GM10248 (cell line): ENCODE measurements at places on chromosomes 13 and 19.

DNA sequence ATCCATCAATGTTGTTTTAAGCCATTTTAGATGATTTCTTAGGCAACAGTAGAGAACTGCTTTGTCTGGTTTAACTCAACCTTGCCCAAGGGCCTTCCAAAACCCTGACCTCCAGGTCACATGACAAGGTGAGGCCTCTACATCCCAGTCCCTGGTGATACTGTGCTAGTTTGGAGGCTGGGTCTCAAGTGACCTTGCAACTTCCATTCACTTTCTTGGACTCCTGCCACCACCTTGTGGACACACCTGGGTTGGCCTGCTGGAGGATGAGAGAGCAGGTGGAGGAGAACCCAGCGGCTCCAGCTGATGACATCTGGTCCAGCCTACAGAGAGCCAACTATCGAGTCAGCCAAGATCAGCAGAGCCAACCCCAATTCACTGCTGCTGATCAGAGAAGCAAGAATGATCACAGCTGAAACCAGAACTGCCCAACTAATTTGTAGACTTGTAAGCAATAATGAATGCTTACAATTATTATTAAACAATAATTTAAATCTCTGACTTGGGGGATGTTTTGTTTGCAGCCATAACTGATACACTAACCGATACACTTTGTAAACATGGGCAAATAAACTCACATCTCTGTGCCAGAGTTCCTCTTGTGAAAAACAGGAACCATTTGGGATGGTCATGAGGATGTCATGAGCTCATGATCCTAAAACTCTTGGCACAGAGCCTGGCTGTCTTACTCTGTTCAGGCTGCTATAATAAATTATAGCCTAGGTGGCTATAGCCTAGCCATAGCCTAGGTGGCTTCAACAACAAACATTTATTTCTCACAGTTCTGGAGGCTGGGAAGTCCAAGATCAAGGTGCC lies 11.5 kb downstream of the FAM187B start:
- DNase-seq = peak; percentile 30

DNA sequence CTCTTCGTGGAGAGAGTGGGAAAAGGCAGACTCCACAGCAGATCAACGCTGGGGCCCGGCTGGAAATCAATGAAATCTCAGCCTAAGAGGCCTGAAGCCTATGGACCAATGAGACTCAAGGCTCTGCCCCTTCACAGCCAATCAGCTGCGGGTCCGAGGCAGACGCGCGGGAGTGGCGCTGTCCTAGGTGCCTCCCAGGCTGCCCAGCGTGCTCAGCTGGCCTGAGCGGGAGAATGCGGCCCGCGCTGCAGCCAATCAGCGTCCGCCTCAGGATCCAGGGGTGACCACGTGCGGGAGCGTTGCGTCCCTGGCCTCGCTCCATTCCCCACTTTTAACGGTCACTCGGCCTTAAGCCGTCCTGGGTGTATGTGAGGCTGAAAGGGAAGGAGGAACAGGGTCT lies at the start of gene ZBTB32:
TSS of gene ZBTB32 (plus strand) at position 341 of the 400 bp plus-strand sequence. CDS start 10,069 bp downstream, outside the sequence.
- no peak for DNase-seq

DNA sequence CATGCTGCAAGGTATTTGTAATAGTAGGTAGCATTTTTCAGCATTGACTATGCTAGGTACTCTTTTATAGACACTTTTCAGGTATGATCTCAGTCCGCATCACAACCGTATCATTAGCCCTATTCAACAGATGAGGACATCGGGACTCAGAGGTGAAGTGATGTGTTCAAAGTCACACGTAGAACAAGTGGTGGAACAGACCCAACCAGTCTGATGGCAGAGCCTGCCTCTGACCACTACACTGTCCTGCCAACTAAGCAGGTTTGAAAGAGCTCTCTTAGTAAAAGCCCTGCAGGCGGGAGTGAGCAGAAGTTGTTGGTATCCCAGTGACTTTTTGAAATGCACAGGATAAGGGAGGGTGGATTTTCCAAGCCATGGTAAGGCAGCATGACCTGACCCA lies 20.2 kb downstream of the PAF1 start:
- no peak for DNase-seq

GRCh38 chr19:38224014-38224862 lies at the start of gene DPF1:
Gene DPF1, minus strand, starts transcription at chr19:38224222. Its CDS starts 80 bp downstream, at chr19:38224142.
- peak; percentile 95 for DNase-seq

DNA sequence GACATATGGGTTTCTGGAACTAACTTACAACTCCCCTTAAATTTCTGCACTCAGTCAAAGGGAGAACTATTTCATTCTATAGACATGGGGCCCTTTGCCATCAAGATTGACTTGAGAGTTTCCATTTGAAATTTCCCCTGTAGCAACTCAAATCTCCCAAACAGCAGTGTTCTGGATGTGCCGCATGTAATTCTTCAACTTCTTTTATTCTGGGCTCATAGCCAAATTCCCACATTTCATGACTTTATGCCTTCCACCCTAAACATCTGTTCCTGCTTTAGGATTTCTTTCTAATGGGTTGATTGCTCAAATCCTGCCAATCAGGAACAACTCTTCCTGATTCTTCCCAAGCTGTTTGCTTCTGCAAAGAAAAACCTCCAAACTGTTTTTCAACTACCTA lies 336.0 kb downstream of the TBC1D4 start:
- DNase-seq = no peak

DNA sequence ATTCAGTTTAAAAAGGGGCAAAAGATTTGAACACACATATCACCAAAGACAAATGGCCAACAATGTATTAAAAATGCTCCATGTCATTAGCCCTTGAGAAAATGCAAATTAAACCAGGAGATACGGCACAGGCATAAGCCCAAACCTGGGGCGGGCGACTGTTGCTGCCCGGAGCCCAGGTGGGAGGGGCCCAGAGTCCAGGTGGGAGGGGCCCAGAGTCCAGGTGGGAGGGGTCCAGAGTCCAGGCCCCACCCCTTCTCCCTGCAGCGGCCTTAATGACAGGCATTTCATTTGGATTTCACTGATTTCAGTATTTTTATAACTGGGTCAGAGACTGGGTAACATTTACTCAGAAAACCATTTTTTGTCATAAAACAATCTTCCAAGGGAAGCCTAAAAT lies 78.2 kb downstream of the RASA3 start:
- no peak for DNase-seq

- peak; percentile 66 for DNase-seq
Observed at GRCh38 chr19:10388957-10389356, 8.6 kb upstream of the TYK2 start.

GRCh38 chr19:22617614-22618320 lies 16.4 kb upstream of the ZNF492 start:
- no peak for DNase-seq

- peak; percentile 14 for DNase-seq
Observed at GRCh38 chr13:26011996-26012821, 39.6 kb downstream of the SHISA2 start.

GRCh38 chr13:96844195-96844594 lies 150.1 kb downstream of the OXGR1 start:
- no peak for DNase-seq

GRCh38 chr13:24788538-24788937 lies 24.6 kb downstream of the RNF17 start:
- no peak for DNase-seq

DNA sequence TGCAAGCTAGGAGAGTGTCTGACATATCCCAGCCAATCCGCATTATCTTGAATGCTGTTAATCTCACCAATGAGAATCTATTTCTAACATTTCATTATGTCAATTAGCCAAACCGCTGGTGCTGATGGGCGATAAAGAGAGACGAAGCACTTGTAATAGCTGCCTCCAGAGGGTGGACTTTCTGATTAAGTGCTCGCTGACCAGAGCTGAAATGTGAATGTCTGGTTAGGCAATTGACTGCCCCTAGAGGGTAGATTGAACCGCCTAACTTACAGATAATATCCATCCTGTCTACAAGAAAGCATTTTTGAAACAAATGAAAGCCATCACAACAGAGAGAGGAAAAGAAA lies 552 bp upstream of the GRWD1 start:
- DNase-seq = peak; percentile 57
